ENCODE measurements at places on chromosomes 13 and 19.

DNA sequence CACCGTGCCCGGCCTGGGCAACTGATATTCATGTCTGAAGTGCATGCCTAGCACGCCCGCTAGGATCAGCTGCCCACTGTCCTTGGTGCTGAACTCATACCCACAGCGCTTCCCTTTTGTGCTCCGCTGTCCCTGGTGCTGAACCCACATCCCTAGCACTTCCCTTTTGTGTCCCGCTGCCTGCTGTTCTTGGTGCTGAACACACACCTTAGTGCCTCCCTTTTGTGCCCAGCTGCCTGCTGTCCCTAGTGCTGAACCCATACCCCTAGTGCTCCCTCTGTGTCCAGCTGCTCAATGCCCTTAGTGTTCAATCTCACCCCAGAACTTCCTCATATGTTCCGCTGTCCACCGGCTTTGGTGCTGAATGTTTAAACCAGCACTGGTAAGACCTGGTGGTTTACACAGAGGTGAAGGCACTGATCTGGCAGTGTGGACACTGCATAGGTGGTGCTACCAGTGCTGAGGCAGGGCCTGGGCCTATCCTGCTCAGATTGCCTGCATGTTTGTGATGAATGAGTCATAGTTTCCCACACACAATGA, 26.3 kb upstream of the SIGLEC11 start:
- peak; percentile 85 for DNase-seq

DNA sequence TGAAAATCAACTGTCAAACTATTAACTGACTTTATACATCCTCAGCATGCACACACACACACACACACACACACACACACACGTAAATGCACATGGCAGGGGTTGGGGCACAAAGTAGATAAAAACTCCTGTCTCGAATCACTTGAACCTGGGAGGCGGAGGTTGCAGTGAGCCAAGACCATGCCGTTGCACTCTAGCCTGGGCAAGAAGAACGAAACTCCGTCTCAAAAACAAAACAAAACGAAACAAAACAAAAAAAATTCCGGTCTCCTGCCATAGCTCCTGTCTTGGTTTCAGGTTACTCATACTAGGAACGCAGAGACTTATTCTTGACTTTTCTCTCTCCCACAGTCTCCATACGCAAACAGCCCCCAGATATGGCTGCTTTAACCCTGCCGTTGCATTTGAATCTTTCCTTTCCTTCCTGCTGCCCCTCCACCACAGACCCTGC, 148.9 kb downstream of the SHISA2 start:
- no peak for DNase-seq

DNA sequence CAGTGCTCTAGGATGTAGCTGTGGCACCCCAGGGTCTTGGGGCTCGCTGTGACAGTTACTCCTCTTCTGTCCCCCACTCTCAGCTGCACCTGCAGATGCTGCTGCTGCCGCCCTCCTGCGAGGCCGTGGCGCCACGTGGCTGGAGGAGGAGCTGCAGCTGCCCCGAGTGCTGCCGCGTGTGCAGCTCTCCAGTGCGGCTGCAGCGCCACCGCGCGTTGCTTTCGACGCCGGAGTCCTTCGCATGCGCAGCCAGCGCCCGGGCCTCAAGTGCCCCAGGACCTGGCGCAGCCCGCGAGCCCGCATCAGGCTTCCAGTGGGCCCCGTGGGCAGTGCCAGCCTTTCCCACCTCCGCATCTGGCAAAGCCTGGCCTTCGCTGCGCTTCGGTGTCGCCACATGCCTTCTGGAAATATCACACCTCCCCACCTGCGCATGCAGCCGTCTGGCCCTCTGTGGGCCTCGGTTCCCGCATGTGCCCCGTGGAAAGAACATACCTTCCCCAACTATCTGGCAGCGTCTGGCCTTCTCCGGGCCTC, 692 bp upstream of the ZNF580 start:
- DNase-seq: peak; percentile 81

DNA sequence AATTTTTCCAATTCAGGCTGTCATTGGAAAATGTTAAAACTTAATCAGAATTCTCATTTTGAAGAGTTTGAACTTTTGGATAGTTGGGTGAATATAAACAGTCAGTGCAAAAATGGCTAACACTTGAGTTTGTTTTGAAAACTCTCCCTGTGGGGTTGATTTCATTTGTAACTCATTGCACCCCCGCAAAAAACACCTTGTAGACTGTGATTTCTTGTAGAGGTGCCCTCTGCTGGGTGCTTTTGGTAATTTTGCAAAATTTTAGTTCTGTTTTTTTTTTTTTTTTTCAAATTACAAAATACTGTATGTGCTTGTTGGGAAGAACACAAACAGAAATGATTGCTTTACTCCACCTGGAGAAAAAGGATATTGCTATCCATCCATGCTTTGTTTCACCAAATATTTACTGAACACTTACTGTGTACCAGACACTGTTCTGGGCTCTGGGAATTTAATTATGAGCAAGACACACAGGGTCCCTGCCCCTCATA, 28.2 kb upstream of the GPI start:
- DNase-seq: peak; percentile 37

GRCh38 chr13:110324026-110324749, 17.1 kb downstream of the COL4A2 start:
- DNase-seq: no peak

GRCh38 chr13:110965038-110965754, 50.3 kb upstream of the ANKRD10 start:
- no peak for DNase-seq

GRCh38 chr13:98452851-98453843, 123.8 kb downstream of the STK24 start:
- DNase-seq: no peak

DNA sequence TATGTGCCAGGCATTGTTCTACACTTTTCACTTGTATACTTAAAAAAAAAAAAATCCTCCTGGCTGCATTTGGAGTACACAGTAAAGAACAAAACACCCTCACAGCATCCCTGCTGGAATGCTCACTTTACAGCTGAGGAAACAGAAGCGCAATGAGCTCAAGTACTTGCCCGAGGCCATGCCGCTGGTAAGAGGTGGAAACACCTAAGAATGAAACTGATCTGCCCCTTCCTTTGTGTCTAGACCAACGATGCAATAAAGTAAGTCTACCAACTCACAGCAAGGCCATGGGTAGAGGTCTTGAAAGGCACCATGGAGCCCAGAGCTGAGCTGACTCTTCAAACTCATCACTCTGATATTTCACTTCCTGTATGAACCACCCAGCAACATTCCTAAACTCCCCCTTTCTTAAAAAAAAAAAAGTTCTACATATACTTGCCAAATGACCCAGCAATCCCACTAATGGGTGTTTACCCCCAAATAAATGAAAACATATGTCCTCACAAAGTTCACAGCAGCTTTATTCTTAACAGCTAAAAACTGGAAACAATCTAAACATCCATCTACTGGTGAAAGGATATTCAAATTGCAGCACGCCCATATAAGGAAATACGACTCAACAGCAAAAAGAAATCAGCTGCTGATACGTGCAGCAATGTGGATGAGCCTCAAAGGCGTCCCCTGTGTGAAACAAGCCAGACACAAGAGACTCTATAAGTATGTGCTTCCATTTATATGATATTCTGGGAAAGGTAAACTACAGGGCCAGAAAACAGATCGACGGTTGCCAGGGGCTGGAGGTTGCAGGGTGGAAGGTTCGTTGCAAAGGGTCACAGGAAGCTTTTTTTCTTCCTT, 236.6 kb upstream of the MAB21L1 start:
- DNase-seq: peak; percentile 45

DNA sequence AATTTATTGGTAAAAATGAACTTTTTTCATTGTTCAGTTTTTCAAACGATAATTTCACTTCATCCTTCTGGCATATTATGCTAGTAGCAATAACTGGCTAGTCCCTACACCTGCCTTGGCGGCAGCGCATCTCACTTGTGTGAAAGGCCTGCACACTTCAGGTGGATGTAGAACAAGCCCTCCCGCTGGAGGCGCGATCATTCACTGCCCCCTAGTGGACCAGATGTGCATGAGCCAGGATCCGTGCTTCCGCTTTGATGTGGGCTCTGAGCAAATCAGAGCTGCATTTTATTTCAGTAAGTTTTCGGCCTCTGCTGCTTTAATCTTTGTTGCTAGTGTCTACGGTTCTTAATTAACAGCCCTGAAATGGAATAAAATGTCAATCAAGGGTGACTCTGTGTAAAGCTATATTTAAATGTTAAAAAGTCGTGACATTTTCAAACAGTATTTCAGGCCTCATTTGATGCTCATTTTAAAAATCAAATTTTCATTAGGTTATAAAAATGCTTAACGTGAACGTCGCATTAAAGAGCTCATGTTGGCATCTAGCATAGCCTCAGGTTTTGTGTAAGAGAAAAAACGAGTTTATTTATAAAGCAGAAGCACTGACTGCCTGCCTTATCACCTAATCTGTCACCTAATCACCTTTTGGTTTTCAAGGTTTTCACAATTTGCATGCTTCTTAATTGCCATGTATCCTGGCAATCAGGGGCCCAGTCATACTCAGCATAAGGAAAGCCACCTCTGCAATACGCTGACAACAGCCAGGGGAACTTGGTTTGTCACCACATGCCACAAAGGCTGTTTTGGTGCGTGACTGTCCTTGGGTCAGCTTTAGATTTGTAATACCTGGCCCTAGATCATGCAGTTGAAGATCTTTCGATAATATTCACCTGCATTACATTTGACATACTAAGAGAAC, 112.2 kb downstream of the TEX26 start:
- DNase-seq: peak; percentile 88

- DNase-seq: no peak
These were observed 17.0 kb downstream of the ERFL start for GRCh38 chr19:41910992-41911888.

GRCh38 chr13:22223411-22223810, 552.5 kb downstream of the FGF9 start:
- no peak for DNase-seq

DNA sequence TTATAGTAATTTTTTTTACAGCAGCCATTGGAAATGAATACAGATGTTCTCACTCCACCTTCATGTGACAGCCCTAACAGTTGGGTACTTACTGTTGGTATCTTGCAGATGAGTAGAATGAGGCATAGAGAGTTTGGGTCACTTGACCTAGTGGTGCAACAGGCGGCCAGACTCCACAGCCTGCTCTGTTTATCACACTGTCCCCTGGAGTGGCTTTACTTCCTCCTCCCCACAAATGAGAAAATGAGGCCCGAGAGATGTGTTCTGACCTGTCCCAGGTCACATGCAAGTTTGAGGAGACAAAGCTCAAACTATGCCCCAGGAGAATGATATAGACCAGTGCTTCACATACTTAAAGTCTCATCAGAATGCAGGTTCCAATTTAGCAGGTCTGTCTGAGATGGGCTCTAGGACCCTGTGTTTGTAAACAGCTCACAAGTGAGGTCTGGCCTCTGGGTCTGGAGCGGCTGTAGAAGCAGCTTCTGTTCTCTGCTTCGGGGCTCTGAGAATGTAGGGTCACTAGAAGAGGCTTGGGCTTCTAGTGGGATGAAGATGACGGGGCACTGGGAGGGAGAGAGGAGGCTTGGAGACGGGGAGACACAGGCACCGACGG, 37.4 kb upstream of the RCBTB2 start:
- DNase-seq: no peak

Measured in AG20443 (cell line).